ENCODE measurements at places on chromosomes 2 and 18. TPM values are rescaled to one million over a fixed set of nuclear protein-coding genes. Genes with fewer than 3 reads are reported as not detected.

Gene DUSP19
- total RNA-seq, result 4.8 TPM

Gene MOGAT1
- total RNA-seq, result not detected

Gene TRPM8
- total RNA-seq, result not detected

Gene PLA2R1
- 27.0 TPM for total RNA-seq

Gene KIAA2012
- total RNA-seq, result not detected

Gene SKA1
- total RNA-seq, result 3.0 TPM

Gene UGT1A3
- total RNA-seq, result not detected

Gene TIGD1
- total RNA-seq, result 7.8 TPM

Gene SCN9A
- total RNA-seq, result 14.0 TPM

Gene PRSS56
- total RNA-seq, result not detected

Gene KCNIP3
- total RNA-seq, result 2.9 TPM

Gene GPR45
- not detected for total RNA-seq

Gene LCLAT1
- 21.5 TPM for total RNA-seq

Gene RNF125
- 0.65 TPM for total RNA-seq

Gene SULT1C4
- 0.33 TPM for total RNA-seq

Gene HAAO
- total RNA-seq, result 0.90 TPM

Gene CCBE1
- total RNA-seq, result 16.2 TPM

Gene TMEM247
- total RNA-seq, result not detected

Gene SCYGR3
- total RNA-seq, result not detected

Gene RNF144A
- total RNA-seq, result 10.8 TPM

Gene PMS1
- 27.0 TPM for total RNA-seq

Gene MYCN
- not detected for total RNA-seq

Gene CACNB4
- 4.8 TPM for total RNA-seq

Gene MC2R
- total RNA-seq, result not detected

Gene TTN
- total RNA-seq, result 5.5 TPM

Gene RIT2
- not detected for total RNA-seq

Gene DSG4
- total RNA-seq, result not detected

Gene CDH19
- total RNA-seq, result not detected
